Articular chondrocyte of knee joint (primary cell): ENCODE measurements at places on chromosomes 6 and 20. TPM values are rescaled to one million over a fixed set of nuclear protein-coding genes. Genes with fewer than 3 reads are reported as not detected.

The LCA5 gene
- total RNA-seq = 11.5 and 14.6 TPM in 2 replicates

The ZNF343 gene
- total RNA-seq = 7.4 and 18.9 TPM in 2 replicates

The CALHM6 gene
- 1.4 and 3.0 TPM in 2 replicates for total RNA-seq

The PRICKLE4 gene
- 0.65 TPM in 1 of 2 replicates, not detected in the other for total RNA-seq

The PTP4A1 gene
- 42.5 and 43.9 TPM in 2 replicates for total RNA-seq

The RIPOR2 gene
- 4.3 and 4.6 TPM in 2 replicates for total RNA-seq

The IL17A gene
- not detected in 2 replicates for total RNA-seq

The LY6G6D gene
- not detected in 2 replicates for total RNA-seq

The DYNLRB1 gene
- 73.1 and 76.4 TPM in 2 replicates for total RNA-seq

The PRR18 gene
- 0.13 TPM in 1 of 2 replicates, not detected in the other for total RNA-seq

The GSTA4 gene
- total RNA-seq = 69.4 and 69.5 TPM in 2 replicates

The DLGAP4 gene
- 22.9 and 29.3 TPM in 2 replicates for total RNA-seq

The OPRL1 gene
- 0.52 and 0.86 TPM in 2 replicates for total RNA-seq

The DDO gene
- total RNA-seq = 3.3 and 4.9 TPM in 2 replicates

The UNC93A gene
- total RNA-seq = not detected in 2 replicates

The ESR1 gene
- total RNA-seq = 2.9 and 3.4 TPM in 2 replicates

The VIP gene
- not detected in 2 replicates for total RNA-seq

The HLA-DRB5 gene
- 0.32 TPM in 1 of 2 replicates, not detected in the other for total RNA-seq

The ANKRD66 gene
- total RNA-seq = not detected in 2 replicates

The CST2 gene
- not detected in 2 replicates for total RNA-seq

The PTCHD4 gene
- total RNA-seq = 0.13 and 0.54 TPM in 2 replicates

The PRRT1 gene
- total RNA-seq = 0.39 and 0.54 TPM in 2 replicates

The TULP1 gene
- total RNA-seq = not detected in 2 replicates

The CFB gene
- 26.9 and 34.6 TPM in 2 replicates for total RNA-seq

The CAPN11 gene
- total RNA-seq = not detected in 2 replicates

The C6orf52 gene
- 0.52 and 0.65 TPM in 2 replicates for total RNA-seq

The DEFB132 gene
- total RNA-seq = not detected in 2 replicates

The MMUT gene
- 19.7 and 22.5 TPM in 2 replicates for total RNA-seq

The FAM184A gene
- total RNA-seq = 0.65 and 1.8 TPM in 2 replicates

The CCN2 gene
- total RNA-seq = 264 and 598 TPM in 2 replicates

The NCR2 gene
- not detected in 2 replicates for total RNA-seq

The OOEP gene
- total RNA-seq = 0.39 and 0.43 TPM in 2 replicates

The TMEM217 gene
- total RNA-seq = 2.6 and 3.3 TPM in 2 replicates

The WFDC12 gene
- not detected in 2 replicates for total RNA-seq

The MOG gene
- total RNA-seq = under 0.01 TPM in 1 of 2 replicates, not detected in the other

The SAMD5 gene
- total RNA-seq = 1.8 and 2.8 TPM in 2 replicates

The OPRM1 gene
- total RNA-seq = not detected in 2 replicates

The LRRC73 gene
- total RNA-seq = 0.32 and 0.39 TPM in 2 replicates

The MROH8 gene
- total RNA-seq = 4.1 and 6.4 TPM in 2 replicates

The SLC17A2 gene
- not detected in 2 replicates for total RNA-seq
